ENCODE measurements at places on chromosomes 2 and 18.

DNA sequence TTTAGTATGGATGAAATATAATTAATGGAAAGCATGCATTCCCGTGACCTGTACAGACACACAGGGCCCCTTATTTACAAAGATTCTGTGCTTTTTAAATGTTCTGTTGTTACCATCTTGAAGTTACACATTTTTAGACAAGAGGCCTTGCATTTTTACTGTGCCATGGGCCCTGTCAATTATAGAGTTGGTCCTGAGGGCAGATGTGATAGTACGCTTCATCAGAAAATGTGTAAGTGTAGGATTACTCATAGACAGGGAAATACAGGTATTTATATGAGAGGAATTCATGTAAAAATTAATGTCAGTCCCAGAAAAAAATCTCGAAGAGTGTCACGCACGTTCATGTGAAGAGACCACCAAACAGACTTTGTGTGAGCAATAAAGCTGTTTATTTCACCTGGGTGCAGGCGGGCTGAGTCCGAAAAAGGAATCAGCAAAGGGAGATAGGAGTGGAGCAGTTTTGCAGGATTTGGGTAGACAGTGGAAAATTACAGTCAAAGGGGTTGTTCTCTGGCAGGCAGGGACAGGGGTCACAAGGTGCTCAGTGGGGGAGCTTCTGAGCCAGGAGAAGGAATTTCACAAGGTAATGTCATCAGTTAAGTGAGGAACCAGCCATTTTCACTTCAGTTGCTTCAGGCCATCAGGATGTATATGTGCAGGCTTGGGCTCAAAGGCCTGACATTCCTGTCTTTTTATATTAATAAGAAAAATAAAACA, 12.2 kb upstream of the ALPK2 start:
- DNase-seq: no peak

GRCh38 chr2:240983361-240983995, 14.9 kb upstream of the SNED1 start:
- peak; percentile 12 for DNase-seq

DNA sequence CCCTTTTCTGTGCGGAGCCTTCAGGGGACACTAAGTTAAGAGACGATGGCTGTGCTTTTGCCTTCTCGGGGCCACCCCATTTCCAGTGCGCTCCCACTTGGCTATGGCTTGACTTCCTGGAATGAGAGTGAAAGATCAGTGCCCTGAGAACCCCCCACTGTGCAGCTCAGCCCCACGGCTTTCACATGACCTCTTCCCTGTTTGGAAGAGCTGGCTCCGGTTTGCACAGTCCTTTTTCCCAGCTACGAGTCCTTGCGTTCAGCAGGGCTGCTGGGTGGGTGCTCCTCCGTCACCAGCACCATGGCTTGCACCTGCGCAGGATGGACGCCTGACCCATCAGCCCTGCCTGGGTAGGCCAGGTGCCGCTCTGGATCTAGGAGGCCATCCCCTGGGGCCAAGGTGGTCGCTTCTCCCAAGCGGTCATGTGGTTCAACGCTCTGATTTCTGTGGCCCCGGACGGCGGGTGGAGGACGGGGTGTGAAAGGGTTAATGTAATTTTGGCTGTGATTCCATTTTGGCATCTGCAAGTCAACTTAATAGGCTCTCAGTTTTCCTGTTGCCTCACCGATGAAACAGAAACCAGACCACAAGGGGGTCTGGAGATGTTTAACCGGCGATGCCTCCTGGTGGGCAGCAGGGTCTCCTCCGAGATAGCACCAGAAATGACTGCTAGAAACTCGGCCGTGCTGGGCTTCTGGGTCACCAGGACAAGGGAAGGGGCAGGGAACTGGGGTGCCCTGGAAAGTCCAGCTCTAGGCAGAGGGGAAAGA, 113.1 kb upstream of the HAAO start:
- DNase-seq: peak; percentile 21

- DNase-seq: no peak
Observed at GRCh38 chr2:176516051-176516602, 246.9 kb downstream of the MTX2 start.

GRCh38 chr18:48896875-48897511, 53.8 kb downstream of the SMAD7 start:
- no peak for DNase-seq

- DNase-seq: no peak
Observed at GRCh38 chr2:102033031-102033749, 41.4 kb downstream of the IL1R2 start.

- no peak for DNase-seq
Observed at GRCh38 chr2:66985906-66986305, 411.2 kb upstream of the ETAA1 start.

DNA sequence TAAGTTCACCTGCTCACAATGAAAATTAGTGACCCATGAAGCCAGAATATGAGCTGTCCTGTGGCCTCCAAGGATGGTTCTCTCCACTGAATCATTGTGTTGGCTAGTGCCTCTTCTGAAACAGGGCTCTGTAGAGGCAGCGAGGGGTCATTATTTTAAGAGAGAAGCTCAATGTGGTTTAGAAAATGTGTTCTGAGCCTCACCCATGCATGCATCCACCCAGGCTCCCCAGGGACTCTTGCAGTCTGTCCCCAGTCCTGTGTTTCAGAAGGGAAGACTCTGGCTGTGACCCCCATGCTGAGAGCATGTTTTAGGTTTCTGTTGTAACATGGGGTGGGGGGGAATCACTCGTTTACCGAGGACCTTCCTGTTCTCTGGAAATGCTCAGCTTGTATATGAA, 135.2 kb downstream of the RNF144A start:
- no peak for DNase-seq

DNA sequence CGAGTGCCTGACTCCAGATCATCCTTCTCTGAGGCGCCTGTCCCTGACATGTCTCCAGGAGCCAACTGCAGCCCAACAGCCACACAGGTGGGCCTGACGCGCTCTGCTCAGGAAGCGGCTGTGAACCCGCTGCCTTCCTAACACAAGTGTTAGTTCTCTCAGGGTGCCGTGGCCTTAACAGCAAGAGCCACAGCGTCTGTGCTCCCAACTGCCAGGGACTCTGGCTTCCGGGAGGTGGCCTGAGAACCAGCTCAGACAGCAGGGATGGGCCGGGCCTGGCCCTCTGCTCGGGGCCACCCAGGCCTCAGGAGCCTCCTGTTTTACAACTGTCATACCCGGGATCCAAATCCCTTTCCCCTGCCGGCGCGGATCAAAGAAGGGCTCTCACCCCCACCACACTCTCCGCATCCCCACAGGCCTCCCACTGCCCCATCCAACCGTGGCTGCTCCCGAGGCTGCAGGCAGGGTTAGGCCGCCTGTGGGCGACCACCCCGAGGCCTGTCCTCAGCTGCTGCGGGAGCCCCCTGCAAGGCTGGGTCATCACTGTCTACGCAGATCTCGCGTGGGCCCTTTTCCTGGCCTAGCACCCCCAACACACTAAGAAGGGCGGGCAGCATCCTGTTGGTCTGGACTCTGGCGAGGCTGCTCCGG, 114.2 kb upstream of the ZNF236 start:
- DNase-seq: no peak

- no peak for DNase-seq
Observed at GRCh38 chr2:11996618-11997017, 250.2 kb downstream of the LPIN1 start.

DNA sequence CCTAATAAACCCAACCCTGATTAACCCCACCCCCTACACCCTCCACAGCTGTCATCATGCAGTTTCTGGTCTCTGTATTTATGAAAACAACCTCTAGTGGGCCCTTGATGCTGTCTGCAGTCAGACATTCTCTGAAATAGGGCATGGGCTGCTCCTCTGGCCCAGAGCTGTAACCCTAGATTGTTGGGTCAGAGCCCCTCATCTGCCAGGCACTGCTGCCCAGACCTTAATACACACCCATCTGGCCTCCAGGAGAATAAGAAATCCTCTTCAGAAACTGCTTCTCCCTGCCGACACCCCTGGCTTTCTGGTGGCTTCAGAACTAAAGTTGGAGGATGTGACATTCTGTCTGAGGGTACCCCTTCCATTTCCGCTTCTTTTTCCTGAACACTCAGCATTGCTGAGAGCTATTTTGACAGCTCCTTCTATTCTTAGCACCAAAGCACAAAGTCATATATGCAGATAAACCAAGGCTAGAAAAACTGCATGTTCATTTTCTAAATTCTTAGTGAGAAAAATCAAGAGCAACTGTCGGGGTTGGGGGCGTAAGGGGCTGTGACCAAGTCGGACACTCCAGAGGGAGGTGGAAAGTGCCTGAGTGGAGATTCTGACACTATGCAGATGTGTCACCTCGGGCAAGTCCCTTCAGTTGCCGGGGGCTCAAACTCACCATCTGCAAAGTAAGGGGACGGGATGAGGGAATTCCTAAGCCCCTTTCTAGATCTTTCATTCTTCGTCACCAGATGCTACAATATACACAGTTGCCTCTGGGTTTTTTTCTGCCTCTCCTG, 28.7 kb downstream of the SRSF7 start:
- no peak for DNase-seq

GRCh38 chr2:168997794-168998193, 33.3 kb downstream of the ABCB11 start:
- DNase-seq: no peak

GRCh38 chr2:71306762-71307161, 24.8 kb upstream of the ZNF638 start:
- no peak for DNase-seq

- DNase-seq: no peak
Observed at GRCh38 chr2:192390401-192390800, 195.7 kb upstream of the TMEFF2 start.

DNA sequence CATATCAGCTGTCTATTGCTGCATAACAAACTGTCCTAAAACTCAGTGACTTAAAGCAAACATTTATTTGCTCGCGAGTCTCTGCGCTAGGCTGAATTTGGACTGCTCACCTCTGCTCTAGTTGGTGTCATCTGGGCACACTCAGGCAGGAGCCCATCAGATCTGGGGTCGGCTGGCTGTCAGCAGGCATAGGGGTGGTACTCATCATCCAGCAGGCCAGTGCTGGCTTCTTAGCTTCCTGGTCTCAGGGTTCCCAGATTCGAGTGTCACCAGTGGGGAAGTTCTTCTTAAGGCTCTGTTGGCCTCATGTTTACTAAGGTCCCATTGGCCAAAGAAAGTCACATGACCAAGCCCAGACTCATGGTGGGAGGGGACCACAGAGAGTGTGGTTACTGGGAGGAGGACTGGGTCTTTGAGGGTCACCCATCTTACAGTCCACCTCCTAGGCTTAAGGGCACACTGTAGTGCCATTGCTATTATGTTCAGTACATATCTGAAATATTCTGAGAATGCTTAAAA, 71.6 kb upstream of the ATG16L1 start:
- no peak for DNase-seq

GRCh38 chr2:152440049-152440448, 105.1 kb downstream of the FMNL2 start:
- DNase-seq: no peak

DNA sequence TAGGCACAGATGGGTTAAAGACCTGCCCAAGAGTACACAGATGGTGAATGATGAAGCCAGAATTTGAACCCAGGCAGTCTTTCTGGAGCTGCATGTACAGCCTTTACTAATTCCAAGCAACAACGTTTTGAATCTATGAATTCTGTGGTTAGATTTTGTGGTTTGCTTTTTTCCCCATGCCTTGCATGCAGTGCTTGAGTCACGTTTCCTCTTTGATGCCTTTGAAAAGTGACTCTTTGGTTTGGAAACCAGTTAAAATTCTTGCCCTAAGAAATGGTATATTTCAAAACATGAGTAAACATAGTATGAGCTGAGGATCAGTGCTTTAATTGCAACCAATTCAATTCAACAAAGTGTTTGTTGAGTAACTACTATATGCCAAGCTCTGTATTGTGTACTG, 48.2 kb upstream of the PPM1B start:
- DNase-seq: no peak

DNA sequence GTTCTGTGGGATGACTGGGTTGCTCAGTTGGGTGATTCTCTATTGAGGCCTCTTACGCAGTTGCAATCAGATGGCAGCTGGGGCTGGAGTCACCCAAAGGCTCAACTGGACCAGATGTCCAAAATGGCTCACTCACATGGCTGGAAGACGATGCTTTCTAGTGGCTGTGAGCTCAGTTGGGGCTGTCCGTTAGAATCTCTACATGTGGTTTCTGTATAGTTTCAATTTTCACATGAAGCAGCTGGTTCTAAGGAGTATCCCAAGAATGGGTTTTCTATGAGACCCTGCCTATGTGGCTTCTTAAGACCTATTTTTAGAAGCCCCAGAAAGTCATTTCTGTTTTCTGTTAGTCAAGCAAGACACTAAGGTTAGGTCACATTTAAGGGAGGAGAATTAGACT, 4.4 kb downstream of the XRCC5 start:
- no peak for DNase-seq

- DNase-seq: no peak
Observed at GRCh38 chr2:2664989-2665833, 334.1 kb upstream of the MYT1L start.

GRCh38 chr2:163324677-163325076, 411.1 kb downstream of the FIGN start:
- no peak for DNase-seq

DNA sequence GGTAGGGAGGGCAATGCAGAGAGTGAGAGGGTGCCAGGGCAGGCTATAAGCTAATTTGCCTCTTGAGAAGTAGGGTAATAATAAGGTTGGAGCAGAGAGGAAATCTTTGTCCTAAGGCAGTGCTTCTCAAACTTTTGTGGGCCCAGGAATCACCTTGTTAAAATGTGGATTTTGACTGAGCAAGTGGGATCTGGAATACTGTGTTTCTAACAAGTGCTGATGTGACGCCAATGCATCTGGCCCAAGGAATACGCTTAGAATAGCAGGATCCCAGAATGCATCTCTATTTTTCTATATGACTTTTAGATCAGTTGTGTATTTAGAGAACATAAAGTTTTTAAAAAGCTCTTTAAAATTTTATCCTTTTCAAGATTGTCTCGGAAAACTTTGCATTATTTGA, 29.7 kb upstream of the GTF2A1L start:
- DNase-seq: no peak

DNA sequence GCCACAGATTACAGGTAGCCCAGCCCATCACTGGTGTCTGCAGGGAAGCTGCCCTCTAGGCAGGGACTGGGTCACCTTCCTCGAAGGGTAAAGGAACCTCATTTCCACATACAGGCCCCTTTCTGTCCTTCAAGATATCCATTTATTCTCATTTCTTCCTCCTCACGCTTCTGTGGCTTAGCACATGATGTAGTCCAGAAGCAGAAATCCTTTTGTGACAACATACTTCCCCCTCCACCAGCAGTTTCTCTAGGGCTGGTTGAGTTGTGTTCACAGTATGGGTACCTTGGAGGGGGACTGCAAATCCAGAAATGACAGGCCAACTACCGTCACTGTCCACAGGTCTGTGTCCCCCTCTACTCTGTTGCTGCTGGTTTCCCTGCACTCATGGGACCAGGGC, 364.9 kb downstream of the ANAPC1 start:
- DNase-seq: no peak
